ENCODE measurements at places on chromosomes 4 and X. TPM values are rescaled to one million over a fixed set of nuclear protein-coding genes. Genes with fewer than 3 reads are reported as not detected.

TEC gene
- total RNA-seq = 0.22 TPM

VCX gene
- not detected for total RNA-seq

RAB39B gene
- 8.7 TPM for total RNA-seq

CLGN gene
- 22.7 TPM for total RNA-seq

MAGEA12 gene
- not detected for total RNA-seq

AMTN gene
- not detected for total RNA-seq

TCEAL7 gene
- 30.8 TPM for total RNA-seq

CT45A10 gene
- total RNA-seq = not detected

C4orf50 gene
- total RNA-seq = 0.32 TPM

GLRA3 gene
- not detected for total RNA-seq

ATP1B4 gene
- total RNA-seq = not detected

CT45A2 gene
- not detected for total RNA-seq

TCEAL4 gene
- total RNA-seq = 40.3 TPM

ZFP42 gene
- total RNA-seq = 36.4 TPM

STEEP1 gene
- total RNA-seq = 53.5 TPM

RTL3 gene
- total RNA-seq = not detected

RIBC1 gene
- 0.62 TPM for total RNA-seq

DMP1 gene
- total RNA-seq = not detected

MUC7 gene
- total RNA-seq = not detected

Data from neural progenitor cell (in vitro differentiated cells).